ENCODE measurements at places on chromosomes 12 and 14.

- DNase-seq: no peak
Measured at GRCh38 chr14:104551851-104552737, 27.5 kb upstream of the C14orf180 start.

GRCh38 chr12:24398605-24399004, 449.1 kb upstream of the SOX5 start:
- no peak for DNase-seq

GRCh38 chr12:84502907-84503787, 409.5 kb downstream of the SLC6A15 start:
- peak; percentile 68 for DNase-seq

DNA sequence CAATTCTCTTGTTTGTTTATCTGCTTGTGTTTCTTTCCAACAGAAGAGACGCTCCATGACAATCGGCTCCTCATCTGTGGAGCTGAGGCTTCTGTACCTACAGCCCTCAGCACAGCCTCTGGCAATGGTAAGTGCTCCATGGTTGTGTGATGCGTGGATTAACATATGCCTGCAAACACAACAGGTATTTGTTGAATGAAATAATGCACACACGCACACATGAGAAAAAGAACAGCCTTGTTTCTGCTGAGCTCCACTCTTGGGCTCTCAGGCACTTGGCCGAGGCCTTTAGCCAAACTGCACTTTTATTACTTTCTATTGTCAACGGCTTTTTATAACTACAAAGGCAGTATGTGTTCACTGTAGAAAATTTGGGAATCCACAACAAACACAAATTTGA, 120.4 kb upstream of the TMCC3 start:
- no peak for DNase-seq

GRCh38 chr12:2258025-2258424, 205.2 kb downstream of the CACNA1C start:
- DNase-seq: no peak

- no peak for DNase-seq
Measured at GRCh38 chr12:5817246-5817645, 127.8 kb downstream of the ANO2 start.

GRCh38 chr12:124322271-124322998, 27.5 kb downstream of the RFLNA start:
- no peak for DNase-seq
